ENCODE measurements at places on chromosomes 11 and 22.

- no peak for DNase-seq
Observed at GRCh38 chr11:134524896-134525845, 113.1 kb upstream of the B3GAT1 start.

- no peak for DNase-seq
Observed at GRCh38 chr11:94746721-94747120, 21.4 kb upstream of the AMOTL1 start.

- DNase-seq: no peak
Observed at GRCh38 chr11:120569861-120570260, 58.3 kb downstream of the GRIK4 start.

DNA sequence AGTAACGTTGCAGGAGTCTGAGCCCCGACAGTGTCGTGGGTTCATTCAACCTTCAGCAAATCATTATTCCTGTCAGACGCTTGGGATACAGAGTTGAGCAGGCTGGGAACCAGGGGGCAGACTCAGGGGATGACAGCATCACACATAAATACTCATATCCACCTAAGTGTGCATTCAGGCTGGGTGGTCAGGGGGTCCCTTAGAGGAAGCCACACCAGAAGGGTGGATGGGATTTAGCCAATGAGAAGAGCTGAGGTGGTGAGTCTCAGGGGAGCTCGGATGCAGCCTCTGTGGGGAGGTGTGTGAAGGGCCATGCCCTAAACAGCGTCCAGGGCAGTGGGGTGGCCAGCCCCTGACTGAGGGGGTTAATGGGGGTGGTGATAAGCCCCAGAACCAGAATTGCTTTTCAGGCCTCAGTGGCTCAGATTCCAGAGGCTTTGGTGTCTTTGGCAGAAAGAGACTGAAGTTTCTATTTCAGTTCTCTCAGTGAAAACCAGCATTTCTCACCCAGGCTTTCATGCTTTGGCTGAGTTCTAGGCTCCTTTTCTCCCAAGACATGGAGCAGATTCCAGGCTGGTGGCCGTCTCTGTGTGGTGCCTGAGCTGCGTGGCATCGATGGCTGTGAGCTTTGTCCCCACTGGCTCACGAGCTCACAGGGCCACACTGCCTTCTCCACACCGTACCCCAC is 83.9 kb upstream of the CLDN5 start:
- no peak for DNase-seq

DNA sequence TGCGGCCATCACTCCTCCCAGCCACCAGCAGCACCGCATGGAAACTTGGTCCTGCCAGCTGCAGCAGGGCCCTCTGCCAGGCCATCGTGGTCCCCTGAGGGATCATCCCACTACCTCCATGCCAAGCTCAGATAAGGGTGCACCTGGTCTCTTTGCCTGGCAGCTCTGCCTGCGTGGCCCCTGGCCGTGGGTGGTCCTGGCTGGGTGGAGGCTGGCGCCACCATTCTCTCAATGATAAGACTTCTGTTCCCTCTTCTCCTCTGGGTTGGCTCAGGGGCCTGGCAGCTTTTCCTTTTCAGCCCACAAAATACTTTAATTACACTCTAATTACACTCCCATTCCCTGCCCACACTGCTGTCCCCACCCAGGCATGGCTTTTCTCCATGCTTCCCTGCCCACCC is 26.8 kb upstream of the TSKU start:
- no peak for DNase-seq

GRCh38 chr11:85746670-85747069 is 60.7 kb upstream of the CCDC89 start:
- peak; percentile 22 for DNase-seq

DNA sequence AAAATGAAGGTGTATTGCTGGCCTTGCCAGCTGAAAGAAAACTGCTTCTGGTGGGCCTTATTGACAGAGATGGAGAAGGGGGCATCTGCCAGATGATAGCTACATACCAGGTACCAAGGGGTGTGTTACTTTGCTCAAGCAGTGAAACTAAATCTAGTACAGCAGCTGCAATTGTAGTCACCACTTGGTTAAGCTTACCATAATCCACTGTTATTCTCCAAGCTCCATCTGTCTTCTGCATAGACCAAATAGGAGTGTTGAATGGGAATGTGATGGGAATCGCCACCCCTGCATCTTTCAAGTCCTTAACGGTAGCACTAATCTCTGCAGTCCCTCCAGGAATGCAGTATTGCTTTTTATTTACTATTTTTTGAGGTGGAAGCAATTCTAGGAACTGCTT is 45.8 kb upstream of the LIN7C start:
- no peak for DNase-seq

- no peak for DNase-seq
Observed at GRCh38 chr11:115420505-115420904, 83.7 kb downstream of the CADM1 start.

- DNase-seq: no peak
Observed at GRCh38 chr22:44172370-44173108, 8.2 kb upstream of the PARVG start.

- DNase-seq: peak; percentile 56
Observed at GRCh38 chr11:34219941-34220370, 114.5 kb downstream of the NAT10 start.

GRCh38 chr11:120058931-120059330 is 79.0 kb downstream of the TRIM29 start:
- DNase-seq: no peak

DNA sequence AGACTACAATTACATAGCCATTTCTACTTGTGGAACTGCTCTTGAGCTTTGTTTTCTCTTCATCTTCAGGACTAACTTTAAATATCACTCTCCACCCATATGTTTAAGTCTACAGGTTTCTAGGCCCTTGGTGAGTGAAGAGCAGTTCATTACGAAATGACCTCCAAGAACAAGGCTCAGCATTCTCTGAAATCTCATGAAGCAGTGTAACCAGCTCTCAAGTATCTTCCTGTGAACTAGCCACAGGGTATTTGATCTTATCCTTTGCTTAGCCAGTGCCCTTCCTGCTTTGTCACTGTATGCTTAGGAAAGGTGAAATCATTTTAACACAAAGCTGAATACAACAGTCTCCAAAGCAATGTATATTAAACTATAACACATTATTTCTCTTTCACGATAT is 20.4 kb upstream of the LYVE1 start:
- no peak for DNase-seq

All from fibroblast of the aortic adventitia (primary cell).